Fibroblast of upper back skin (primary cell): ENCODE measurements at places on chromosomes 5 and 9.

DNA sequence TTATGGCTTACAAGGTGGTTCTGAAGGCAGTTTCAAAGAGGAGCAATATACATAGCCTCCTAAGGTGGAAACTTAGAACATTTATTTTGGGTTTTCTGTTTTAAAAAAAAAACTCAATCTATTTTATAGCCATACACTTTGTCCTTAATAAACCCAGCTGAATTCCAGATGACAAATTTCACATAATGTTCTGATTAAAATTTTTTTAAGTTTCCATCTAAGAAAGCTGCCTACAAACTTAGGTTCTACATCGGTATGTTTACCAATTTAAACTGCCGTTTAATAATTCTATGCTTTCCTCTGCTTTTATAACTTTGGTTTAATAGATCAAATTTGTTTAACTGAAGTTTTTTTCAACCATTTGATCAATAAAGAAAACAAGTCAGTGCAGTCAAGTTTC lies 12.5 kb downstream of the NR3C1 start:
- peak; percentile 37 for DNase-seq

- no peak for DNase-seq
Measured at GRCh38 chr5:62296998-62297397, 9.0 kb upstream of the KIF2A start.

DNA sequence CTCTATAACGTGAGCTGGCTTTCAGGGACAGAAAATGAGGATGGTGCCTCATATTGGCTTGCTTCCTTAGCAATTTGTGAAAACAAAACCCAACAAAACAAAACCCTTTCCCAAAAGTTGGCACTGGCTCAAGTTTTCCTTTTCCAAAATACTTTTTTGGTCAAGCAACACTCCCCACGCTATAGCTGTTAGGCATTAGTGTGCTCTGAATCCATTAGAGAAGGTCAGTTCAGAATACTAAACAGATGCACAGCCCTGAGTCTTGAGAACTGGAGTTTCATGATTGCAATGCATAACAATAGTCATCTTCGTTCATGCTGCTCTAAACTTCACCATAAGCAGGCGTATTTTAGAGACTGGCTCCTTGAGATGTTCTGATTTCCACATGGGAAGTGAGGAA lies 172.0 kb upstream of the KLF9 start:
- no peak for DNase-seq

- DNase-seq = no peak
Measured at GRCh38 chr9:84978661-84979060, 309.1 kb downstream of the NTRK2 start.

DNA sequence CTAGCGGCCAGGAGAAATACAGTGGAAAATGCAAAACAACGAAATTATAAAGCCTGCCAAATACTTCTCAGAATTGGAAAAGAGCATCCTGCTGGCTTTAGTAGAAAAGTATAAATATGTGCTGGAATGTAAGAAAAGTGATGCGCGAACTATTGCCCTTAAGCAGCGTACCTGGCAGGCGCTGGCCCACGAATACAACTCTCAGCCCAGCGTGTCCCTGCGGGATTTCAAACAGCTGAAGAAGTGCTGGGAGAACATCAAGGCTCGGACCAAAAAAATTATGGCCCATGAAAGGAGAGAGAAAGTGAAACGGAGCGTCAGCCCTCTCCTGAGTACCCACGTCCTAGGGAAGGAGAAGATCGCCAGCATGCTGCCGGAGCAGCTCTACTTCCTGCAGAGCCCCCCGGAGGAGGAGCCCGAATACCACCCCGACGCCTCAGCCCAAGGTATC lies 15.0 kb downstream of the MSANTD3 start:
- no peak for DNase-seq

DNA sequence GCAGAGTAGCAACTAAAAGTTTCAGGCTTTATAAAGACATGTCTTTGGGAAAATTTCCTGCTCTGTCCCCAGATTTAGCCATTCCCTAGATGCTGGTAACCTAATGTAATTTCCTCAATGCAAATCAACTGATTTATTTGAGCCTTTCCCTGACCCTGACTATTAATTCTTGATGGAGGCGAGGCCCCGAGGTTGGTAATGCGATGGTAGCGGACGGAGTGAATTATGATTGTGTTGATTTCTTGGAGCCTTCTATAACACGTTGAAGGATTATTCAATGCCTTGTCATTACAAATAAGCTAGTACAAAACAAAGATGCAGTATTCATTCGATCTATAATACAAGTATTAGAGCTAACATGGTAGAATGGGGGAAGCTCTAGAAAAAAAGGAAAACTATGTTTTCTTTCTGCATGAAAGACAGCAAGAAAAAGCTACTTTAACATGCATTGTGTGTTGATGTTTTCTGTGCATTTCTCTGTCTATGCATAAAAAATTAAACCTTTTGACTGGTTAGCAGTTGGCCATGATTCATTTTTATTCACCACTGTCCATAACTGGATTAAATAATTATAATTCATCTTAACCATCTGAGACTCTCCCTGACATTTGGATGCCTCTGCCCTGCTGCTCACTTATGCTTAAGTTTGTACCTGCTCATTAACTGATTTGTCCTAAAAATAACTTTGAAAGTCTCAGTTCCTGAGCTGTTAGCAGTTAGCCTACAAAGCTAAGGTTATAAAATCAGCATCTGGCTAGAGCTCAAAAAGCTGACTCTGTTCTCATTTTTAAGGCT lies 490.2 kb upstream of the NUDT12 start:
- DNase-seq = no peak

DNA sequence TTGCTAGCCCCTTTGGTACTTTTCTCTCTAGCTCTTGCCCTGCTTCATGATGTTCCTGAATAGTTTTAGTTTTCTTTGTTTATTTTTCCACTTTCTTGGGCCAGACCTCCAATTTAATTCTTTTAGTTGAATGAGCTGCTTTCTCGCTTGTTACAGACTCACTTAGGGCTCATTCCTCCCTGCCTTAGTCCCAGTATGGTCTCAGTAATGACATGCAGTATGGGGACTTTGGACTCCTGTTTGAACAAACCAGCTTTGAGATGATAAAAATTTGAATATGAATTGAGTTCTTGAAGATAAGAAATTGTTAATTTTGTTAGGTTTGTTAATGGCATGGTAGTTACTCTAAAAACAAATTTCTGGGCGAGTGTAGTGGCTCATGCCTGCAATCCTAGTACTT lies 284.8 kb upstream of the DMRT1 start:
- DNase-seq = no peak

GRCh38 chr9:82410306-82410705 lies 421.7 kb downstream of the SPATA31D1 start:
- peak; percentile 25 for DNase-seq

GRCh38 chr5:74233091-74233490 lies 407.4 kb downstream of the ENC1 start:
- DNase-seq = no peak

DNA sequence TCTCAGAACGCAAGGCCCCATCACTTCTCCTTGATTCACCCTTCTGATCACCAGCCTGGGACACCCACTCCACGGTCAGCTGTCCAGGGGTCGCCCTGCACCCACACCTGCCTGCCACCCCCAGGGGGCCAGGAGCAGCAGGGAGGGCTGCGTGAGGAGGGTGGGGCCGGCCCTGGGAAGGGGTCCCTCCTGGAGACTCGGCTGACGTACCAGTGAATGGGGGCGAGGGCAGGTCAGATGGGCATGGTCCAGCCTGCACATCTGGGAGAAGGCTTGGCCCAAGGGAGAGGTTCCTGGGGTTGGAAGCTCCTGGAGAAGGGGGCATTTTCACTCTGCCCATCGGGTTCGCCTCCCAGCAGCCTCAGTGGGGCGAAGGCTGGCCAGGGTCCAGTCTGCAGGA lies 21.8 kb upstream of the SARDH start:
- DNase-seq = no peak
